ENCODE measurements at places on chromosomes 2 and 18.

DNA sequence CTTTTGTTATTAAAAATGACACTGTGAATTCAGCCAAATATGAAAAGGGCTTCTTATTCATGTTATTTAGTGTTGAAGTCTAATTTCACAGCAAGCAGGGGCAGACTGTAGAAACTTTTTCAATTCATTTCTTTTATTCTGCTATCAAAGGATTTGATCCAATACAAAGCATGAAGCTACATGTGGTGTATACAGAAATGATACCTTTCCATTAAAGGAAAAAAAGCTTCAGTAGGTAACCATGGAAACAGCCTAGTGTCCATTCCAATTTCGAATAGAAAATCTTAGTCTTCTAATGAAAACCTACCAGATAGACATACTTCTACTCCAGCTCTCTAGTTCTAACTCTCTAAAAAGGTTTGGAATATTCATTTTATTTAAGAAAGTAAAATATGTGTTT is 276.2 kb upstream of the KCNJ3 start:
- DNase-seq, result no peak

DNA sequence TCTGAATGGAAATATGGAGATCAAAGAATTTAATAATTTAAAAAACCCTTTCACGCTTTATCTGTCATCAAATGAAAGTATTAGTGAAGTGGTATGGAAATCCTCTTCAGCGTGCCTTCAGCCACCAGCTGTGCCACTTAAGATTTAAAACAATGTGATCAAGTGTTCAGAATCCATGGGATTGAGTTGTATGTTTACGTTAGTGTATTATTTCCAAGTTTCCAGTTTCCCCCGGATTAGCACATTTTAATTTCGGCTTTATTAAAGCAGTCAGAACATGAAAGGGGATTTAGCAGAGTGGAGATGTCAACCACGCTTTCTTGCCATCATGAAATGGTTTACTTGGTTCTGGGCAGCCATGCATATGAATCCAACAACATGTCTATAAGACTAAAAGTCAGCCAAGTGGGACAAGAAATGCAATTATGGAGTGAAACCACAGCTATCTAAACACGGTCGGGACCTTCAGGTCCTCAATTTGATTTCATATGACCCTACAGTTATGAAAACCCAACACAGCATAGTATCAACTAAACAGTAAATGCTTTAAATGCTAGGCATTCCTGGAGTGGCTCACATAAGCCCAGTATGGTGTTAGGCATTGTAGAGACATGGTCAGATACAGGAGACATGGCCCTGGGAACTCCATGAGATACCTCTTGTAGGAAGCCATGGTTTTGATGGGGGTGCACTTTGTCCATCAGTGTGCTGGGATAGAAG is 224.9 kb upstream of the EPAS1 start:
- no peak for DNase-seq

- no peak for DNase-seq
These were observed 12.7 kb downstream of the DGUOK start for GRCh38 chr2:73939419-73939818.

- no peak for DNase-seq
These were observed 26.6 kb upstream of the MAP3K20 start for GRCh38 chr2:173048897-173049661.

DNA sequence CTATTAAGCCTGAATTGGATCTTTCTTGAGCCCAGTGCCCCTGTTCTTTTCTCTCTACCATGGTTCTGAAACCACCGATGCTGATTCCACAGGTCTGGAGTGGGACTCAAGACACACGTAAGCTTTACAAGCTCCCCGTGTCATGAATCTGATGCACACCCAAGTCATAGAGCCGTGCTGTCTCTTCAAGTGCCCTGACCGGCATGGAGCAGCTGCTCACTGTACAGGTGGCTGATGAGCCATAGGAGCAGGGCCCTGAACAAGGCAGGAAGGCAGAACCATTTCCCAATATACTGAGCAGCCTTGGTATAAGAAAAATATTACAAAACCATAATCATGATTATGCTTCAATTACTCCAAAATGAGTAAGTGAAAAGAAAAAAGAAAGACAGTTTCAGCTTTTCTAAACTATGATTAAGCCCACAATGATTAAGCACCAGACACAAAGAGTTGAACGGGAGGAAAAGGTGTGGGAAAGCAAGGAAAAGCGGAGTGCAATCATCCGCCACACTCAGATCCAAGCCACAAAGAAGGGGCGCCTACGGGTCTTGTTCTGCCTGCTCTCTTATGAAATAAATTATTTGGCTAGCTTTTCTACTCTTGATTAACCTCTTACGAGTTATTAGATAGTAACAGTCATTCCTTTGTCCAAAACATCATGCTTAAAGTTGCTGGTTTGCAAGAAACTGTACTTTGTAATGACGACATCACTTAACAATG is 41.7 kb downstream of the NOL10 start:
- DNase-seq, result no peak

DNA sequence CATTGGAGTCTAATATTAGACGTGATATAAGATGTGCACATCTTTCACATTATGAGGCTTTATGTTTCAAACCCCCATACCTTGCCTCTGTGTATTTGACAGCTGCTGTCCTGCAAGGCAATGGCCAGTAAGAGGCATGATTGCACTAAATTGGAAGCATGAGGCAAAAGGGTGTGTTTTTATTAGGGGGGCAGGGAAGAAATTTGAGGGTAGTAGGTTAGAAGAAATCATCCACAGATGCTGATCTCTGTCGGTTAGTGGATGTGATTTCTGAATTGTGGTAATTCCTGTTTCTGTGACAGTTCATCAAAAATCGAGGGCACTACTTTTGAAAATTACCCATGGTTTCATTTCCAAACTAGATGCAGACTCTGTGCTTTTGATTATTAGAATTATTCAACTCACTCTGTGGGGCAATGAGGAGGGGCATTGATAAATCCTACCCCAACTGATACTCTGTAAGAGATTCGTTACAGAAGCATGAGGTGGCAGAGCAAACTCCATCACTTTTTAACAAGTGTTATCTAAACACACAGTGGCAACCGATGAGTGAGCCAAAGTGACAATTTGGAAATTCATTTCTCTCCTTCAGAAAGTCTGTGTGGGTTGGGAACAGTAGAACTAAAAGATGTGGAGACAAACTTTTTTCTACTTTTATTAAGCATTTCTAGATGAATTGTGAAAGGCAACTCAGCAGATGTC is 453.0 kb downstream of the ARHGAP15 start:
- DNase-seq, result no peak

GRCh38 chr2:17867133-17867532 is 11.3 kb upstream of the KCNS3 start:
- DNase-seq, result no peak

DNA sequence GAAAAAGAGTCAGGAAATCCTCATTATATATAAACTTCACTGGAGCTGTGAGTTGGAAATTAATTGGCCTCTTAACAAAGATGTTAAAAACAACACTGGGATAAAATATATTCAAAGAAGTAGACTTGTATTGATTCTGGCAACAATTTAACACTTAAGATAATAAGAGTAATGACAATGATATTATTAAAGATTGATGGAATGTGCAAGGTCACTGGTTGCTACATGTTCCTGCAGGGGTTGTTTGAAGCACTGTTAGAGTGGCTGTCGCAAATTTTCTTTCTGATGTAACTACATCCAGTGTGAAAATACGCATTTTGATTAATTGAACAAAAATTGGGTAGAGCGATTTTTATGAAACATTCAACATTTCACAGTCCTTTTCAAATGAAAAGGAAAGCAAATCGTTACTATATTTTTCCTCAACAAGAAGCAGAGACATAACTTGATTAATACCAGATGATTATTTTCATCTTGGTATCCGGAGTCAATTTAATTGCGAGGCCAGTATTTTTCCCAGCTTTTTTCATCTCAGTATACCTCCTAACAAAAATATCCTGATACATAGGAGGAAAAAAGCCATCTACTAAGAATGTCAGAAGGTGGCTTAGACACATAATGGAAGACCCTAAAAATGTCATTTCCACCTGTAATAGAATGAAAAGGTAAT is 6.1 kb downstream of the PTGR3 start:
- DNase-seq, result no peak

DNA sequence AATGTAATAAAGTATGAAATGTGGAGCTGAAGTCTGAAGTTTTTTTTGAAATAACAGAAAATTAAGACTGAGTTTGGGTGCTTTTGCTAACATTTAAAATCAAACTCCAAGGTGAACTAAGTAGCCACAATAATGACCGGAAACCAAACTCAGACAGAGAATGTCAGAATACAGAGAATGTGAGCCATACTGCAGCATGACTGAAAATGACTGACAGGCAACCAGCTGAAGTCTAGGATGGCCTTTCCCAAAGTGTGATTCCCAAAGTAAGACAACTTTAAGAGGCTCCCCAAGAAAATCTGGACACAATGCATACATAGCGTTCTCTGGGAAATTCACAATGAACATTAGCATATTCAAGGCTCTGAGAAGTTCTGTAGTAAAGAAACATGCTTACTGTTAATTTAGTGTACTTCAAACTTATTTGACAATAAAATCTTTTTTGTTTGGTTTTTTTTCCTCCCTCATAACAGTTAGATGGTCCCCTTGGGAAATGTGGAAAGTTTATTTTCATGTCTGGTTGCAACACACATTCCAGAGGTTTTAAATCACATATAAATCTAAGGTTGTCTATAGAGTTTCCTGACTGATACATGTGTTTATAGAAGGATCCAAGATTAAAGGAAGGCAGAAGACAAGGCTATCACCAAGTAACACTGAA is 28.6 kb downstream of the PLA2R1 start:
- DNase-seq, result no peak

- no peak for DNase-seq
These were observed 259.6 kb upstream of the UBE2E3 start for GRCh38 chr2:180720829-180721228.

DNA sequence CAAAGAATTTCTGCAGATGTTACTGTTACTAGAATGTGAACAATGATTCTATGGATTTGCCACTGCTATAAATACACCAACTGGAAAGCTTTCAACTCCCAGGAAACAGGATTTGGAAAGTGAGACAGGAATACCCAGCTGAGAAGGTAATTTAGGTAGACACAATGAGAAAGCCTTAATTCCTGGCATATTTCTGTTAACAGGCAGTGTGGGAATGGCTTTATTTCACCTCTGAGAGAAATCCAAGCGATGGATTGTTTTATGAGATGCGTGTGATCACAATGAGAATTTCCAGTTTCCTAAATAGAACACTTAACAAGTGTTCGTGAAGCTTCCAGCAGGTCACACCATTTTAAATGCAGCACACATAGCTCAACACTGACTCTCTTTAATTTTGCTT is 133.0 kb downstream of the SLC8A1 start:
- DNase-seq, result no peak

DNA sequence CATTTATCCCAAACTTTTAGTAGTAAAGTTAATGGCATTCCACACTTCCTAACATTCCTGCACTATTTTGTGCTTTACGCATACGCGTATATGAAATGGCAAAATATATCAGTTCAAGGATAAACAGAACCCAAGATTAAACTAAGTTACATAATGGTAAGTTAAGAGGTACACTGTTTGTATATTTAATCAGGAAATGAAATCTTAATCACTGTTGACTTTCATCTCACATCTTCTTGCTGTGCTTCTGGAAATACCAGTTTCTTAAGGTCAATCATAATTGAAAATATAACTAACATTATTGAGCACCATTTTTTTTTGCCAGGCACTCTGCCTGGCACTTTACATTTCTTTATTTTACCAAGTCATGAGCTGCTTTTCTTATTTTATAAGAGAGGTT is 565.2 kb downstream of the LRP1B start:
- DNase-seq, result no peak

DNA sequence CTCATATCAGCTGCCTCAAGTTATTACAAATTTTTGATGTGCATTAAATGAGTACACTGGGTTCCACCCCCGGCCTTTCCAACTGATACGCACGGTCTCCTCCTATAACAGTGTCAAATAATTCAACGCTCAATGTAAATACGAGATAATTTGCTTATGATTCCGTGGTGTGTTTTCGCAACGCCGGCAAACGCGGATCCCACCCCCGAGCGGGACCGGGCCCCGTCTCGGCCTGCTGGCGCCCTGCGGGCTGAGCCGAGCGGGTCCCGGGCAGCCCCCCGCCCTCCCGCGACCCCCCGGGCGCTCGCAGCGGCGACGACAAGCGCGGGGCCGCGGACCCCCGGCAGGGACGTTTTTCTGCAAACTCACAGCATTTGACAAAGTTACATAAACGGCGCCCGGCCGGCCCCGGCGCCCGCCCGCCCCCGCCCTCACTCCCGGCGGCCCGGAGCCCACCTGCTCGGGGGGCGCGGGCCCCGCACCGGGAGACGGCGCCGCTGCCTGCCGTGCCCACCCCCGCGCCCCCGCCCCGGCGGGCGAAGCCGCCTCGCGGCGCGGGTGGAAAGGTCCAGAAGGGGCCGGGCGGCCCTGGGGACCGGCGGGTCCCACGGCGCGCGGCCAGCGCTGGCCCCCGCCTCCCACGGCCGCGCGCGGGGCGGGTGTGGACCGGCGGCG is 762 bp downstream of the HDAC4 start:
- no peak for DNase-seq

DNA sequence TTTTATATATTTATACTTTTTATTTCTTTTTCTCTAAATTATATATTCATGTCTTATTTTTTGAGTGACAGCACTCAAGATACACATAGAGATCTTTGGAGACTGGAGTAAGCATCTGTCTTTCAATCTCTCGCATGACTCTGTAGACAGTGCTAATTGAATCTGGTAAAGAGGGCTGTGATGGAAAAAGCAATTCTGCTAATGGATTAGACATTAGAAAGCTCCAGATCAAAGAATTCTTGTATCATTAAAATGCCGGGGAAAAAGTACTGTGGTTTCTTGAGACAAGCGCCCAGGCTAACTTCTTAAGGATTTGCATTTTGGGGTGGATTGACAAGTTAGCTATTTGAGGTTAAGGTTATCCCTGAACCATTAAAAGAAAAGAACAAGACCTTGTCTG is 383.1 kb upstream of the TNP1 start:
- DNase-seq, result no peak

DNA sequence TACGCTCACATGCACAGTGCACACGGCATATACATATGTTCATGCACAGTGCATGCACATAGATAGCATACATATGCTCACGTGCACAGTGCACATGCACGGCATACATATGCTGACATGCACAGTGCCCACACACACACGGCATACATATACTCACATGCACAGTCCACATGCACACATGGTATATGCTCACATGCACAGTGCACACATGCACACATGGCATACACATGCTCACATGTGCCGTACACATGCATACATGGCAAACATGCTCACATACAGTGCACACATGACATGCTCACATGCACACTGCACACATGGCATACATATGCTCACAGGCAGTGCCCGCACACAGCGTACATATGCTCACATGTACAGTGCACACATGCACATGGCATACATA is 97.7 kb upstream of the CTDP1 start:
- DNase-seq, result no peak

DNA sequence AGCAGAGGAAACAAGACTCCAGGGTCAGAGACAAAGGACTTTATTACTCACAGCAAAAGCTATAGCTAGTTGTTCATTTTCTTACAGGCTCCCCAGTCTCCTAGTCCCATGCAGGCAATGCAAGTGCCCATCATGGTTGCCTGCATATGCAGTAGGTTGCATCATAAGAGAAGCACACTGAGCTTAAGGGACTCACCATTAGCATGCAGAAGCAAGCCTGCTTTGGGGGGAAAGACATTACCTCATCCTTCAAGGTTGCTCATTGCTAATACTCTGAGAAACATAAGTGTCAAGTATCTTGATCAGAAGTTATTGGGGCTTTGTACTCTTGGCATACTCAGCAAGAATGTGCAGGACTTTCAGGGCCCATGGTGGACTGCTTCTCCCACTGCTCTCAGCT is 114.6 kb upstream of the CCDC68 start:
- no peak for DNase-seq
